ENCODE measurements at places on chromosomes 11 and 22.

DNA sequence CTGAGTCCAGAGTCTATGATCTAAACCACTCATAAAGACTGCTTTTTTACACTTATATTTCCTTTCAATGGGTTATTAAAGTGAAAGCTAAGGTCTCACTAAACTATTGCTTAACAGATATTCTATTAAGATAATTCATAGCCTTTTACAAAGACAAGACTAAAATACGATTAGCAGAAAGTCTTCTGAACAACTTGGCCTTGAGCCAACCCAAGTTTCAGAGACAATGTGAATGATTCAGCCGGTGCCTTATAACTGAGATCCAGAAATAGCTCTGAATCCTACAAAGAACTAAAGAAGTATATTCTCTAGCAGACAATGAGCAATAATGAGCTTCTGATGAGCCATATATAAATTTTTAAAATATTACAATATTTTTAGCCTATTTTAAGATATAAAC, 41.5 kb upstream of the CARD18 start:
- DNase-seq: no peak

DNA sequence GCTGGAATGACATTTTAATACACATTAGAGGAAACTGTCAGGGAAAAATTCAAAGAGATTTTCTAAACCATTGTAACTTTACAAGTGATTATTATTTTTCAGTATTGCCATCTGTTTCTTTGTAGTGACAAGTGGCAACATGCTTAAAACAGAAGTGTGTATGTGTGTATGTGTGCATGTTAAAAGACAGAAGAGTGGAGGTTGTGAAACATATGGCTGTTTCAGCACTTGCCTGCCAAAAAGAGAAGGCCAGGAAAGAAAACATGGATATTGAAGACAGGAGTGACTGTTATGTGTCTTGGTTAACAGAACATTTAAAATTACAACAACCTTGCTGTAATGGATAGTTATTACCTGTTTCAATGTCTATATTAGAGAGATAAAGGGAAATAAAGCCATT, 24.3 kb upstream of the VWA5A start:
- no peak for DNase-seq

GRCh38 chr11:113497066-113497910, 22.1 kb upstream of the DRD2 start:
- DNase-seq: peak; percentile 25

GRCh38 chr11:59765068-59765735, 10.0 kb downstream of the STX3 start:
- DNase-seq: no peak

DNA sequence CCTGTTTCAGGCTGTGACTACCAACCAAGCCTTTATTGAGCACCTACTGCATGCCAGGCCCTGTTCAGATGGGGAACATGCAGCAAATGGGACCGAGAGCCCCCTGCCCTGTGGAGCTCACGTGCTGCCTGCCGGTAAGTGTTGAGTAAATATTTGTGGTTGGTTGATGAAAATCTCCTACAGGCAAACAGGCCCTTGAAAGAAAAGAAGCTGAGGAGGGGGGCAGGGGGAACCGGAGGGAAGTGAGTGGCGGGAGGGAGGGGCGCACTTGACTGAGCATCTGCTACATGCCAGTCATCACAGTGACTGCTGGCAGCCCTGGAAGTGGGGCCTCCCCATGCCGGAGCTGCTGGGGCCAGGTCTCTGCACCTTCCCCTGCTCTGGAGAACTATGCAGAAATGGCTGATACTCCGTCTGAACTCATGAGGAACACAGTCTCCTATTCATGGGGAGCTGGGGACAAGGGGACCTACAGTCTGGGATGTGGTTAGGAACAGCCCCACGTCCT, 34.2 kb downstream of the MACROD1 start:
- DNase-seq: no peak

GRCh38 chr11:73585834-73586575, 11.9 kb downstream of the FAM168A start:
- no peak for DNase-seq

- no peak for DNase-seq
Measured at GRCh38 chr22:24407884-24408283, 19.5 kb upstream of the ADORA2A start.

- DNase-seq: no peak
Measured at GRCh38 chr11:80327956-80328614, 887.3 kb upstream of the TENM4 start.

- DNase-seq: no peak
Measured at GRCh38 chr11:35750981-35751663, 88.5 kb downstream of the TRIM44 start.

GRCh38 chr11:26297189-26297975, 34.5 kb upstream of the ANO3 start:
- no peak for DNase-seq

DNA sequence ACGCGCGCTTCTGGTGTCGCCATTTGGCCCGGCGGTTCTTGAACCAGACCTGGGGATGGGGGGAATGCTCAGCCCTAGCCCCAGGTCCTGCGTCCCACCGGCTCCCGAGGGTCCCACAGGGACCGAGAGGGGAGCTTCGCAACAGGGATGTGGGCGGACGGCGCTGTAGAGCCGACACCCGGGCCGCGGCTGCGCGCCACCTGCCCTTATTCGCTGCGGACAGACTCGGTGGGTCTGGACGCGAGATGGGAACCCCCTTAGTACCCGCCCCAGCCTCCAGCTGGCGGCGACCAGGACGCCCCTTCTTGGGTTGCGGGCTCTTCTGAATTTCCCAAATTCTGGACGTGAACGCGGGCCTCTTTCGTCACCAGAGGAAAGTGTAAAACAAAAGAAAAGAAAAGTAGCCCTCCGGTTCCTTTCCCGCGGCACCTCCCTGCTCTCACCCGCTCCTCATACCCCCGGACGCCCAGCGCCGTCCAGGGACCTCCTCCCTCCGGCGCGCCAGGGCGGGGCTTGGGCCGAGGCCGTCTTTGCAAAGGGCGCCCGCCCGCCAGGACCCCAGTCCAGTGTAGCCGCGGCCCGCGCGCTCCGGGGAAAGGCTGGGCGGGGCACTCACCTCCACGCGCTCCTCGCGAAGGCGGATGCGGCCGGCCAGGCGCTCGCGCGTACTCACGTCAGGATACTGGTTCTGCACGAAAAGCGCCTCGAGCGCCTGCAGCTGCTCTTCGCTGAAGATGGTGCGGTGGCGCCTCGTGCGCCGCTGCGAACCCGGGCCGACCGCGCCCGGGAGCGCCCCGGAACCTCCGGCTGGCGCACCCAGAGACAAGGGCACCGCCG, 827 bp downstream of the GSC2 start:
- DNase-seq: peak; percentile 41

- DNase-seq: no peak
Measured at GRCh38 chr22:33350491-33350890, 292.3 kb upstream of the SYN3 start.

GRCh38 chr11:114131461-114131864, 72.0 kb downstream of the ZBTB16 start:
- no peak for DNase-seq

- DNase-seq: no peak
Measured at GRCh38 chr11:33721426-33721825, 14.8 kb downstream of the CD59 start.

DNA sequence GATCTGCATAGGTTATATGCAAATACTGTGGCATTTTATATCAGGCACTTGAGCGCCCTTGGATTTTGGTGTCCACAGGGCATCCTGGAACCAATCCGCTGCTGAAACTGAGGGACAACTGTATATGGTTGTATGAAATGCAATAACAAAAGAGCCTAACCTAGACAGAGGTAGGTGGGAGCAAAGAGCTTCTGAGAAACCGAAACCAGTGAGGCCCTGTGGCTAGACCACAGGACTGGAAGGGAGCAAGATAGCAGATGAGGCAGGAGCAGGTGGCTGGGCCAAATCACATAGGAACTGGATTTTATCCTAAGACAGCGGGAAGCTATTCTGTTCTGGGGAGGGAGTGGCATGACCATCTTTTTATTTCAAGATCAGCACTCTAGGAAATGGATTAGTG, 30.1 kb downstream of the RCN1 start:
- no peak for DNase-seq

- peak; percentile 96 for DNase-seq
Measured at GRCh38 chr11:124673333-124674167, at the start of the genes SIAE and SPA17. Gene SIAE, minus strand, starts transcription at chr11:124673739. Its CDS starts 31 bp downstream, at chr11:124673708. Gene SPA17, plus strand, starts transcription at chr11:124673904. Its CDS starts 1,361 bp downstream, at chr11:124675265.

- no peak for DNase-seq
Measured at GRCh38 chr22:26916236-26916635, 258.8 kb downstream of the MIAT start.

DNA sequence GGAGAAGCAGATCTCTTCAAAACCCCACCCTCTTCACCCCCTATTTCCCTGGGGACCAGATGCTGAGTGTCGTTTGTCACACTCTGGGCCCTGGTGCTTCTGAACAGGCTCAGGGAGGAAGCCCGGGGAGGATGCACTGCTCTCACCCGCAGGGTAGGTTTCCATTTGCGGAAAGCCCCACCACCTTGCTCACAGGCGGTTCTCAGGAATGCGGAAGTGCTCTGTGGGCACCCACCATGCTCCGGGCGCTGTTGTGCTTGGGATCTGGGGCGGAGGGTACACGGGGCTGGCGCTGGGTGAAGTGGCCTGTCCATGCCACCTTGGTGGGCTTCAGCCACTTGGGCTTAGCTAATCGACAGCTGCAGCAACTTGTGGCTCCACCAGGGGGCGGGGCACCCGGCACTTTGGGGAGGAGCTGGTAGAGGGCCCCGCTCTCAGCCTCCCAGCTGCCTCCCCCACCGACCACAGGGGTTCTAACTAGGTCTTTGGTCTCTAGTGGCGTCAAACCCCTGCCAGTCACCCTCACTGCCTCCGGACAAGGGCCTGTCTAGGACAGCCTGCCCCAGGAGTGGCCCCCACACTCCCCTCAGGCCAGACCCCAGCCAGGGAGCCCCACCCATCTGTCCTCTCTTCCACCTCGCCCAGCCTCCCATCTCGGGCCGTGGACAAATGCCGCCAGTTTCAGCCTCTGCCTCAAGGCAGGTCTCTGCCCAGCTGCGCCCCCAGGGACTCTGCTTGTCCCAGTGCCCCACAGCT, 7.4 kb downstream of the NDUFV1 start:
- DNase-seq: peak; percentile 80

GRCh38 chr11:16317712-16318111, 38.6 kb downstream of the SOX6 start:
- DNase-seq: no peak

- no peak for DNase-seq
Measured at GRCh38 chr11:36326524-36327419, 30.7 kb downstream of the PRR5L start.

- DNase-seq: peak; percentile 59
Measured at GRCh38 chr11:64566042-64566914, 24.7 kb upstream of the SLC22A12 start.

DNA sequence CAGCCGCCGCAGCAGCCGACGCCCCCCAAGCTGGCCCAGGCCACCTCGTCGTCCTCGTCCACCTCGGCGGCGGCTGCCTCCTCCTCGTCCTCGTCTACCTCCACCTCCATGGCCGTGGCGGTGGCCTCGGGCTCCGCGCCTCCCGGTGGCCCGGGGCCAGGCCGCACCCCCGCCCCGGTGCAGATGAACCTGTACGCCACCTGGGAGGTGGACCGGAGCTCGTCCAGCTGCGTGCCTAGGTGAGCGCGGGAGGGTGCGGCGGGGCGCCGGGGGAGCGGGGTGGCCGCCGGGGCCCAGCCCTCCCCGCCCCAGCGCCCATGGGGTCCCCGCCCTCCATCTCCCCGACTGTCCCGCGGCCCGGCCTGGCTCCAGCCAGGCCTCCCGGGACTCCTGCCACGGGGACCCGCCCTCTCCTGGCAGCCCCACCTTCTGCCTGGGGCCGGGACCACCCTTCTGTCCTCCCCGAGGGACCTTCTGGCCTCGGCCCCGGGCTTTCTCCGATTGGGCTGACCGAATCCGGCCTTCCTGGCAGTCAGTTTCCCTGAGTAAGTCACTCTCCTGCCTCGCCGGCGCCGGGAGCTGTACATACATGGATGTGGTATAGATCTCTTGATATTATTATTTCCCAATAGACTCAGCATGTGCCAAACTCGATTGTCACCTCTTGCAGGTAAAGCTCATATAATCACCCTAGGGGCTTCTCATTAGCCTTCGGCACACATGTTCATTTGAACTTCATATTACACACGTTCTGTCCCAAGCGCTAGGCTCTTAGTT, 720 bp downstream of the PACS1 start:
- DNase-seq: peak; percentile 48

DNA sequence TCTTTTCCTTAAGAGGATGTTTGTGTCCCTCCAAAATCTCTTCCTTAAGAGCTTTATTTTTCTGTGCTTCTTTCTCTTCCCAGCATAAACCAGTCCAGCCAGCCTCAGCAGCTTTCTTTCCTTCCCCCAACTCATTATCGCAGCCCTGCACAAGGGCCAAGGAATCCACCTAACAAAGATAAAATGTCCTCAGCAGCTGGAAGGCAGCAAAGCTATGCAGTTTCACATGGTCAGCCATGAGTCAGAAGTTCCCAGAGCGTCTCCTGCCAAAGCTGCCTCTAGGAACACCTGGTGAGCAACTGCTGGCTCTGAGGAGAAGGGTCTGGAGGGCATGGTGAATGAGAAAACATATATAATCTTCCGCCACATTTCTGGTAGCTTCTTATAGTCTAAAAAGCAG, 45.3 kb upstream of the HMGXB4 start:
- no peak for DNase-seq

GRCh38 chr11:92658733-92659132, 310.7 kb upstream of the MTNR1B start:
- DNase-seq: no peak

DNA sequence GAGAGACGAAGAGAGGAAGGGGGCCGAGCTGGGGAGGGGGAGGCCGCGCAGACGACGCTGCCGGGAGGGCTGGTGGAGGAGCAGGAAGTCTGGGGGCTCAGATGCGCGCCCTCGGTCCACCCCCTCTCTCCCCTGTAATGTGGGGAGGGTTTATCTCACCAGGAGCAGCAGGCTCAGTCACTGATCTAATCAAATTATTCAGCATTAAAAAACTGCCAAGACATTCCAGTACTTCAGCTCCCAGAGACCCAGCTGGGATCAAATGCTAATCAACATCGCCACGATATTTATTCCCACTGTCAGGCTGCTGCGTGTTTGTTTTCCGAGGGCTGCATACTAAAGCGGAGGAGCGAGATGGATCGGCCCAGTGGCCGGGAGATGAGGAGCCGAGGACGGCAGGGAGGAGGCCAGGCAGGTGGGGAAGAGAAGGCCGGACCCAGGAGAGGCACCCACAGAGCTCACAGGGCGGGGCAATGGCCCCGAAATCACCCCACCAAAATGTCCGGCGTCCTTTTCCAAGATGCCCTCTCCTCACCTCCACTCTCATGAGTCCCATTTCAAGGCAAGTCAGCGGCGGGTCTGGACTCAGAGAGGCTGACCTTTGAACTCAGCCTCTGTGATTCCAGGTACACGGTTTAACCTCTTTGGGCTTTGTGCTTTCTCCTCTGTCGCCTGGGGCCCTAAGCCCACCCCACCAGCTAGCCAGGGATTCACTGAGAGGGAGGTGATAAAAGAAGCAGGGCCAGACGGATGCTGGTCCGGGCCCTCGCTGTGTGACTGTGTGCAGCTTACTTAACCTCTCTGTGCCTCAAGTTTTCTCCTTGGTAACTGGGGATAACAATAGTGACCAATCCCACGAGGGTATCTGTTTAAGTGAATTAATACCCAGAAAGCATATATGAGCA, 502.1 kb downstream of the MN1 start:
- DNase-seq: no peak

DNA sequence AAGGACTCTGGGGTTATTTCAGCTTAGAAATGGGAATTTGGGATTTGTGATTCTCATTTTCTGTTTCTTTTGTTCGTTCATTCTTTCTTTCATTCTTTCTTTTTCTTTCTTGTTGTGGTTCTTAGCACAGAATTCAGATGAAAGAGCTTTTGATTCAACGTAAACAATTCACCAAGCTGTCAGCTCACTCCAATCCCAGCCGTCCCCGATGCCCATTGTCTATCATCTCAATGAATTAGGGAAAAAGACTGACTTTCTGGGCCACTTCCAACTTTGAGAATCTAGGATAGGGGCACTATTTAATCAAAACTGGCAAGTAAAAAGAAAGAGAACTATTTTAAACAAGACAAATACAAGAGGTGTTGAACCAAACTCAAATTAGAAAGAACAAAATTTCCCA, 25.1 kb upstream of the TMA7B start:
- DNase-seq: no peak

Measured in glutamatergic neuron (in vitro differentiated cells).